AG08395 (cell line): ENCODE measurements at places on chromosomes 5 and 9.

DNA sequence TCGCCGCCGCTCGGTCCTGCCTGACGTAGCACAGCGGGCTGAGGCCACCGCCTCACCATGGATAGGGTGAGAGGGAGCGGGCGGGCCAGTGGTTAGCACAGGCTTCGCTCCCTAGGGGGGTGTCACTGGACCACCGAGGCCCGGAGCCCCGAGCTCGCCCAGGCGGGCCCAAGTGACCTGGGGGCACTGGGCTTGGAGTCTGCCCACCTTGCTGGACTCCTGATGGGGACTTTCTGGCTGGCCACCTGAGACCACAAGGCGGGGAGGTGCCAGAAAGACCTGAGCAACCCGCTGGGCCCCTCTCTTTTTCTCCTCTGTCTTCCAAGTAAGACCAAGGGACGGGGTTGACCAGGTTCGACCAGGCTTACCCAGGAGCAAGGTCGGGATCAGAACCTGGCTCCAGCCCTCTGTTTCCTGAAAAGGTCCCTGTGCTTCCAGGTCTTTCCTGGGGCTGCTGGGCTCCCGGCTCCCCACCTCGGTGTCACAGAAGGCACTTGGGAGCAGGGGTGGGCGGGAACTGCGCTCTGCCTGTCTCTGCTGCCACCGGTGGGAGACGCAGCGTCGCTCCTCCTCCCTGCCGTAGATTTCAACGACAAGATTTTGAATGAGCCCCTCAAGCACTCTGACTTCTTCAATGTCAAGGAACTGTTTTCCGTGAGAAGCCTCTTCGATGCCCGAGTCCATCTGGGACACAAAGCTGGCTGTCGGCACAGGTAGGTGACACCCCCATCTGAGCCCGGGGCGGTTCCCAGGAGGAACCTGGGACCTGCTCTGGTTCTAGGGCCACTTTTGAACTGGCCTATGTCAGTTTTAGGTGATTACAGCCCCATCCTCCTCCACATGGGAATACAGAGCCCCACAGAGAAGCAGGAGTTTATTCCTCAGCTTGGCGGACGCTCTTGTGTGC lies 1.0 kb downstream of the MRPS2 start:
- peak; percentile 78 for DNase-seq

- no peak for DNase-seq
Observed at GRCh38 chr9:127980060-127980705, 606 bp downstream of the EEIG1 start.

- no peak for DNase-seq
Observed at GRCh38 chr9:97801180-97801579, 51.8 kb upstream of the FOXE1 start.

DNA sequence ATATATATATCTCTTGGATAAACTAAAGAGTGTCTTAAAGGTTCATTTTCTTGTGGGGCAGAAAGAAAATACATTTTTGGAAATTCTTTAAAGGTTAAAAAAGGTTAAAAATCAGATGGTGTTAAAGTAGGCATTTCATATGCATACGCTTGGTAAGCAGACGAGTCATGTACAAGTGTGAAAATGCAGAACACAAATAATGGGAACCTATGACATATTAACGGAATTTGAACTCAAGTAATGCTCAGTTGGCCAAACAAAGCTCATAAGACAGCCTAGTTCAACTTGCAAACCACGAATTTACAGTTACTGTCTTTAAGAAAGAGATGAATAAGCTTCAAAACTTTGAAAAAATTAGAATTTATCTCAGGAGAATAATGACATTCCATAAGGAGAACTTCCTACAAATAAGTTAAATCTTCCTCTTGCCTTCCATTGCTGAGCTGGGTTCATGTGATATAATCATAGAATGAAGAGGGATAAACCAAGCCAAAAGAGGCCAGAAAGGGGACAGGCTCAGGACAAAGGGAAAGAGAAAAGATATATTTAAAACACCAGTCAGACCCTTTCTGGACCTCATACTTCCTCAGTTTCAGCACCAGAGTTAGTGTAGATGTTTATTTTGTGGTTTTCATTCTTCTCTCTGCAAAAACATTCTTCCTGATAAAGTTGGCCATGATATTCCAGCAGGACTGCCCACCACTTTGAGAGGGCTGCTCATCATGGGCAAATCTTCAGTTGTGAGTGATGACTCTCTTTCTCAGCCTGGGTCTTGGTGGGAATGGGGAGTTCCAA lies 256.7 kb upstream of the CD180 start:
- no peak for DNase-seq

- peak; percentile 80 for DNase-seq
Observed at GRCh38 chr5:140221697-140222223, 46.8 kb downstream of the CYSTM1 start.

- peak; percentile 44 for DNase-seq
Observed at GRCh38 chr9:132673355-132673754, 3.1 kb downstream of the GTF3C4 start.

GRCh38 chr9:126534431-126535186 lies 79.1 kb upstream of the LMX1B start:
- peak; percentile 22 for DNase-seq

DNA sequence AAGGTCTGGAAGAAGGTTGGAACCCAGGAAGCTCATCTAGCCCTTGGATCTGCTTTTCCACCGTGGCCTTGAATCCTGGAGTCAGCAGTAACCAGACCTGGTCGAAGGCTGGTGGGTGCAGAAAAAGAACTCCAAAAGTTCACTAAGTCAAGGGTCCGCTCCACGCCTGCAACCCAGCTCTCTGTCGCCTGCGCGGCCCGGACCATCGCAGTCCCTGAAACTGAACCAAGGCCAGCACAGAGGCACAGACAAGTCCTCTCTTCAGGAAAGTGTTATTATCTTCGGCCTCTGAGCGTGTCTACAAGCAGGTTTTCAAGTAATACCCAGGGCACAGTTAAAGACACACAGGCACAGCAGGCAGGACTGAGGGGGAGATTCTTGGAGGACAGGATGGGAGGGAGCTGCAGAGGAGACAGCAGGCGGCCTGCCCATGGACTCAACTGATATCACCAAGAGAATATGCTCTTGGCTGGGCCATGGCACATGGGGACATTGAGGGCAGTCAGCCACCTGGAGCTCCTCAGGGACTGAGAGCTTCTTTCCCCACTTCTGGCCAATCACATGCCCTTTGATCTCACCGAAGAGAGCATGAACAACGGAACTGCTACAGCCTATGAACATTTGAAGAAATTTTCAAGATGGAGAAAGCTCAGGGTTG lies 45.8 kb upstream of the SEMA4D start:
- no peak for DNase-seq

- no peak for DNase-seq
Observed at GRCh38 chr5:172353846-172354245, 70.3 kb upstream of the UBTD2 start.

GRCh38 chr9:135617538-135617900 lies 21.8 kb downstream of the GLT6D1 start:
- no peak for DNase-seq

GRCh38 chr5:10295619-10296326 lies 11.9 kb downstream of the CMBL start:
- DNase-seq, result no peak

DNA sequence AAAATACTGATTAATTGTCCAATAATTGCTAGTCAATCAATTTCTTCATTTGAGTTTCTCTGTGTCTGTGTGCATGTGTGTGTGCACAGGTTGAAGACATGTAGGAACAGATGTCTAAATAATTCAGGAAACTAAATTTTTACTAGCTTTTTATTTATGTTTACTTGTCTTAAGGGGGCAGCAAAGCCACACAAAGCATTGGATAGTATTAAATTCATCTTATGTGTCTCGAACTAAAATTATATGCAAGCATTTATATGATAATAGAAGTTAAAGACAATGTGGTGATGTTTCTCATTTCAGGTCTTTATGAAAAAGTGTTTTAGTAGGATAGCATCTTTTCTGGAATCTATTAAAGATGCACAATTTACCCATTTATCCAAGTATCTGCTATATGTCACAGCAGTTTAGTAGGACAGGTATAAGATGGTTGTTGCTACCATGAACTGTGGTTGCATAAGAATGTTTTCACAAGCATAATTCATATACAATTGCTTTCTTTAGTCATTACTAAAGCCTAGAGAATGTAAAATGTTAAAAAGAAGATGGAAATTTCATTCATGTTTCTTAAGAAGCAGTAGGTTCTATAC lies 784.6 kb upstream of the NUDT12 start:
- DNase-seq, result no peak

GRCh38 chr9:129422843-129423192 lies 198.1 kb downstream of the C9orf50 start:
- no peak for DNase-seq

DNA sequence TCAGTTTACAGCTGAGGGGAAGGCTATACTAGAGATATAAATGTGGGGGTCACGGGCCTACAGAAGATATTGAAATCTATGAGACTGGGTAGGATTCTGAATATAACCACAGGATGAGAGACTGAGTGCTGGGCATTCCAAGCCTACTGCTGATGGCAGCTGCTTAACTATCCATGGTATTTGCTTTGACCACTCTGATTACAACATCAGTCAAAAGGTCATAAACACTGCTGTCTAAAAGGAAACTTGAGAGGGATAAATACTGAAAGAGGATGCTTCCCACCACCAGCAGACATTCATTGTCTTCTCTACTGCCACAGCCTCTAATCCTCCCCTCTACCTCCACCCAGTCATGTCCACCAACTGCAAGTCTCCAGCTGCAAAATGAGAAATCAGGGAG lies 3.8 kb downstream of the ZNF622 start:
- DNase-seq, result peak; percentile 69

GRCh38 chr5:32136342-32136741 lies 37.8 kb downstream of the GOLPH3 start:
- DNase-seq, result no peak

DNA sequence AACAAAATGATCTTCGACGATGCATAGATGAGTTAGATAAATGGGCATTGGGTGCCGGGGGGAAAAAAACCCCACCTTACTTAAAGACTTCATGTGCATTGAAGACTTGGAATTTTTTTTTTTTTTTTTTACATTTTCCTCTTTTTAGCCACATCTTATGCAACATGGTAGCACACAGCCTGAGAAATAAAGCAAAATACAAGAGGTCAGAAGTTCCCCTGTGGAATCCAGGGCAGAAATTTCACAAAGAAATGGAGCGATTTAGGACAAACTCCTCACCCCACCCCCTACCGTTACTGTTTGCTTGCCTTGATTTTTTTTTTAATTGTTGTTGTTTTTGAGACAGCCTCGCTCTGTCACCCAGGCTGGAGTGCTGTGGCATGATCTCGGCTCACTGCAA lies 153.2 kb downstream of the GOLPH3 start:
- DNase-seq, result no peak

DNA sequence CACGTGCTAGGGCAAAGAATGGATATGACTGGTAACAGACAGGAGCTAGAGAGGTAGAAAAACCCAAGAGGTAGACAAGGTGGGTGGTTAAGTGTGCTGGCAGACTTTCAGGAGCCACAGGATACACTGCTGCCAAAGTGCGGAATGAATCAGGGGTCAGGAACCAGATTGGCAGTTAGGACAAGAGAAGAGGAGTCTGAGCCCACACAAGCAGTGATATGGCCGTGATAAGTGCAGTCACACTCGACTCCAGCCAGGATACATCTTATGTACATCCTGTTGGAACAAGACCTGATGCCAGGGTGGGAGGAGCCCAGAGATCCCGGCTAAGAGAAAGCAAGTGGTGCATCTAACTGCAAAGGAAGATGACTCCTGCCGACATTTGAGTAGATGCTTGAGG lies 10.0 kb downstream of the SLIT3 start:
- no peak for DNase-seq

DNA sequence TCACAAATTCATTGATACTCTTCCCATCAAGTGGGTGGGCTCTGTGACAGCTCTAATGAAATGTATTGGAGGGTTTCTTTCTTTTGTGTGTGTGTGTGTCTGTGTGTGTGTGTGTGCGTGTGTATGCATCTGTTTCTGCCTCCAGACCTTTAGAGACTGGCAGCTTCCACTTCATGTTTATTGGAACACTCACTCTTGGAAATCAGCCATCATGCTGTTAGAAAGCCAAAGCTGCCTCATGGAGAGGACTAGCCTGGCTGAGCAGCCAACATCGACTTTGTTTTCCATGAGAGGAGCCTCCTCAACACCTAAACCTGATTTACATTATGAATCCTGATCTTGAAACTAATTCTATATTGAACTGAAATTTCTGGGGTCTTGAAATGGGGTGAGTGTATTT lies 128.5 kb upstream of the FAM174A start:
- DNase-seq, result no peak

GRCh38 chr5:60533789-60534188 lies 166.2 kb downstream of the DEPDC1B start:
- no peak for DNase-seq
